ENCODE measurements at places on chromosomes 5 and 9.

GRCh38 chr9:14228602-14229001 lies 85.3 kb downstream of the NFIB start:
- DNase-seq, result no peak

GRCh38 chr5:162372256-162372655 lies 304.7 kb downstream of the GABRG2 start:
- DNase-seq, result no peak

DNA sequence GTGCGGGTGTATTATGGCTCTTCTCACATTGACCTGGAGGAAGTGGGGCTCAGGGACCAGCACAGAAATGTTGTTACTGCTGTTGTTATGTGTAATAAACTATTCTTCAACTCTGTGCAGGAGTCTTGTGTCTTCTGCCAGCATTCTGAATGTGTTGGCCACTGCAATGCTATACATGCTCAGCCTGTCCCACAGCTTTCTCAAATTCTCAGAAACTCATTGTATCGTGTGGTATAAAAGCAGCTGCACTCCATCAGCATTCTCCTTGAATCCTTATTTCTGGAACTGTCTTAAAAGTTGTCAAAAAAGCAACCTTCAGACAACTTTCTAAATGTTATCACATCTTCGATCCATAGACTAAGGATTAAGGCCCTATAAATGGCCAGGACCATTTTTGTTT lies 72.0 kb downstream of the ZNF474 start:
- DNase-seq, result no peak

- DNase-seq, result no peak
These were observed 68.8 kb downstream of the ANKRD55 start for GRCh38 chr5:56164376-56164775.

DNA sequence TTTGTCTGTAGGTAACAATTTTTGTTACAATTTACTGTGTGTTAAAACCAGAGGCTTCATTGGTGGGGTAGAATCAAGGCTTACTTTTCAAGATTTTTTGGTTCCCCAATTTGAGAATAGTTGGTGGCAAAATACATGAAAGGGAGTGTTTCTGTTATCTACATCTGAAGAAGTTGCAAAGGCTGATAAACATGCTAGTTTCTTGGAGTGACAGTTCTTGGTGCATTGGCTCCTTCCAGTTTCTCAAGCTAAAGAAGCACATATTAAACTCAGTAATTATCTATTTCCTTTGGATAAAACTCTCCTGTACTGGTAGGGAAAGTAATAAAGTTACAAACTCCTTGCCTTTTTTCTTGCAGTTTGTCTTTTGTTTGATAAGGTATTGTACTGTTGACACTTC lies 5.9 kb downstream of the MACIR start:
- no peak for DNase-seq

GRCh38 chr9:87479801-87480201 lies 17.9 kb upstream of the DAPK1 start:
- no peak for DNase-seq

DNA sequence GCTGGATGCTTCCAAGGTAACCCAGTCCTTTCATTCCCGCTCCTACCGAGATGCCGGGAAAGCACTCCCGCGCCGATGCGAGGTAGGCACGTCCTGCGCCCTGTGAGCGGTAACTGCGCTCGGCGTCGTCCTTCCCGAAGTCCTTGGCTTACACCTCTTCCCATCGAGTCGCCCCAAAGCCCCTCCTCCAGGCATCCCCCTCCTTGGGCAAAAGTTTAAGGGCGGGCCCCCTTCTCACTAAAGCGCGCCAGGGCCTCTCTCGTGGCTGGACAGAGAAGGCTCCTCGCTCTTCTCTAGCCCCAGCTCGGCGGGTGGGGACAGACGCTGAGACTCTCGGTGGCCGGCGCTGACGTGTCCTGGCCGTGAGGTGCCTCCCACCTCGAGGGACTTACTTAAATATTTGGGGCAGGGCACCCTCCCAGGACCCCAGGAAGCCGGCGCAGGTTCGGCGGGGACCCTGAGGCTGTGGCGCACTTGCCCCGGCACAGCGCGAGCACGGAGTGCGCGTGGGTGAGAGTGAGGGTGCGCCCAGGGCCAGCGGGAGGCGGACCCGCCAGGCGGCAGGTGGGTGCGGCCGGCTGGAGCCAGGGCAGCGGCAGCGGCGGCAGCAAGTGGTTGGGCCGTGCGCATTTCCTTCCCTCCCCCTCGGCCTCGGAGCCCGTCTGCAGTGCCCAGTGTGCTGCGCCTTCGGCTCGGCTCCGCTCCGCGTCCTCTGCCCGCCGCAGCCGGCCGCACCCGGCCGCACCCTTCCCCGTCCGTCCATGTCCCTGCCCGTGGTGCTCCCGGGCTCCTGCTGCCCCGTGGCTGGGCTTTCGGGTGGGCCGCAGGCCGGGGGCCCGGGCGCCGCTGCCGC lies at the start of gene ENTREP1:
Gene ENTREP1 (plus strand): TSS at position 667 of the 853 bp plus-strand sequence. CDS start 95 bp downstream, at position 762.
- no peak for DNase-seq

DNA sequence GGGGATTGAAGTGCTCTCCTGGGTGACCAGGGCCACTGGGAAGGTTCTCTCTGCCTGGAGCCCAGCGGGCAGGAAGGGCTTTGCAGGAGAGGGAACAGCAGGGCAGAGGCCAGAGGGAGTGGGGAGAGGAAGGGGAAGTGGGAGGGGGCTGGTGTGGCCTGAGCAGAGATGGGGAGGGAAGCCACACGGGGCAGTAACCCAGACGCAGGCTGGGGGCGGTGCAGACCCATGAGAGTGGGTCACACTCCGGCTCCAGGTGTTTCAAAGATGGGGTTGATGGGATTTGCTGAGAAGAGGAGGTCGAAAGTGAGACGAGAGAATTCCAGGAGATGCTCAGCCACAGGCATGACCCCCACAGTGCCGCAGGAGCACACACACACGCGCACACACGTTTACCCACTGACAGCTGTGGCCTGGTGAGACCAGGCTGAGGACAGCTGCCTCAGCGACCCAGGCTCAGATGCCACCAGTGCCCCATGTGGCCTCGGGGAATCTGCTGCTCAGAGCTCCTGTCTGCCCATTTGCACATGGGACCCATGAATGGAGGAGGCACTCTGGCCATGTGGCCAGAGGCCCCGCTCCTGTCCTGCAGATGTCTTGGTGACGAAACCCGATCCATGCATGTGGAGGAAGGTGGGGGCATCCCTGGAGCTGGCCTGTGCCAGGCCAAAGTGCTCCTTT lies 32.7 kb upstream of the FCN2 start:
- DNase-seq, result no peak

GRCh38 chr9:87390361-87390760 lies 107.3 kb upstream of the DAPK1 start:
- DNase-seq, result no peak

DNA sequence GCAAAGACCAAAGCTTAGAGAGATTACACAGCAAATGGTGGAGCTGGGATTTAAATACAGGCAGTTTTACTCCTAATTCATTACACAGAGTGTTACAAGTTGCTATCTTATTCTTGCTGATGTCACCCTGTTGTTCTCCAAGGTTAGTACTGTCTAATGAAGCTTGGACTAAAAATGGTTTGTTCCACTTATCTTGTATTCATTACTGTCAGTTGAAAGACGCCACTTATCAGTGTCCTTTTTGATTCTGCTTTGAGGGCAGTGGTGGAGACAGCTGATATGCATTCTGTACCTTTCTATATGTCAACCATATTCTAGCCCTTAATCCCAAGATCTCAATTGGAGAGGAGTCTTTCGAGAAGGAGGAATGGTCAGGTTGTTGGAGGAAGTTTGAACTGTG lies 14.0 kb upstream of the DENND4C start:
- no peak for DNase-seq

- DNase-seq, result no peak
These were observed 9.9 kb downstream of the CAMK4 start for GRCh38 chr5:111234125-111234524.

DNA sequence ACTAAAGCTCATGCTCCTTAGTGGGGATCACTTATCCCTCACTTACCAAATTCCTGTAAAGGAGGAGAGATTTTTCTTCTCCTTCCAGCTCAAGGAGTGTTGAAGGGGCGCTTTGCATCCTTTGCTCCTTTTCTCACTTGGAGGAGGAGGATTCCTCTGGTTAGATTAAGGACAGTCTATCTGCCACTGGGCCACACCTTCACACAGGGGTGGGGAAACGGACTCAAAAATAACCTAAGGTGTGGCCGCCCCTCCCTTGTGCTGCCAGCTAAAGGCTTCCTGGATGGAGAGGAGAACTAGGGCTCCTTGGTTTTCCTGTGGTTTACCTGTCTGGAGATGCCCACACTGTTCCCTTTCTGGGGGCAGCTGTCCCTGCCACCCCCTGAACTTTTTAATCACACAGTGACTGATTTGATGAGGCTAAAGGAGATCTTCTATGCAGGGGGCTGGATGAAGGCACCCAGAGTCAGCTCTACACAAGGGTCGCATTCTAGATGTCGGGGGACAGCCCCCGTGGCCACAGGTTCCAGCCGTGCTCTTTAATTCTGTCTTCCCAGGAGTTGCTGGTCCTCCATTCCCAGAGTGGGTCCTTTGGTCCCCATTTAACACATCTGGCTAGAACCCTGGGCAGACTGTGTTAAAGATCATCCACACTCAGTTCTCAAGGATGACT lies 14.4 kb downstream of the GLRX start:
- no peak for DNase-seq

DNA sequence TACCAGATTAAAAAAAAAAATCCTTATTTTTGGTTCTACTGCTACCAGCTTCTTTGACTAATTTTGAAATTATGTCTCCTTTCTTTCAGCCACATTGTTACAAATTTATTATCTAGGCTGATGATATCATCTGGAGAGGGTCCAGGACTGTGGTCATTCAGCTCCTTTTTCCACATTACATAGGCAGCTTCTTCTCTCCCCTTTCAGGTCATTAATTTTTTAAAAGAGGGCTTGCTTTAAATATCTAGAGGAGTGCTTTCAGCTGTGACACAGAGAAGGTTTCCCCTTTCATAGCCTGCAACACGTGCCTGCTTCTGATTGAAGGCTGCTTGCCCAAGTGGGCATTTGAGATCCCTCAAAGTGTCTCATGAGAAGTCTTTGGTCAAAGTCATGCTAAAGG lies 155.7 kb upstream of the PAPPA start:
- no peak for DNase-seq

DNA sequence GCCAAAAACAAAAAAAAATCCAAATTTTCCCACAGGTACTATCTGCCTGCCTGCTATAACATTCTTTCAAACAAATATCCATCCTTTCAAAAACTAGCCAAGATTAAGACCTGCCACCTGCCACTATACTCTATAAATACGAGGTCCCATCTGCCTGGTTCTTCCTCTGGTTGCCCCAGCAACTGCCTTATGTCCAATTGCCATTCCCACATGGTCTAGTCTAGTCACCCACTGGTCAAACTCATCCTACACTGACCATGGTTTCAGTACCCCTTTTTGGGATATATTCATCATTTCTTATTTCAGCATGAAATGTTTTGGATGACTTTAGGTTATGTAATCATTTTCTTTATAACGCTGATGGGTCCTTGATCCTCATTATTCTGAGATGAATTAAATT lies 95.1 kb upstream of the CCNG1 start:
- no peak for DNase-seq

- no peak for DNase-seq
These were observed 48.0 kb downstream of the IPO11 start for GRCh38 chr5:62460578-62460983.

GRCh38 chr9:73348471-73348870 lies 196.8 kb downstream of the ANXA1 start:
- DNase-seq, result no peak

DNA sequence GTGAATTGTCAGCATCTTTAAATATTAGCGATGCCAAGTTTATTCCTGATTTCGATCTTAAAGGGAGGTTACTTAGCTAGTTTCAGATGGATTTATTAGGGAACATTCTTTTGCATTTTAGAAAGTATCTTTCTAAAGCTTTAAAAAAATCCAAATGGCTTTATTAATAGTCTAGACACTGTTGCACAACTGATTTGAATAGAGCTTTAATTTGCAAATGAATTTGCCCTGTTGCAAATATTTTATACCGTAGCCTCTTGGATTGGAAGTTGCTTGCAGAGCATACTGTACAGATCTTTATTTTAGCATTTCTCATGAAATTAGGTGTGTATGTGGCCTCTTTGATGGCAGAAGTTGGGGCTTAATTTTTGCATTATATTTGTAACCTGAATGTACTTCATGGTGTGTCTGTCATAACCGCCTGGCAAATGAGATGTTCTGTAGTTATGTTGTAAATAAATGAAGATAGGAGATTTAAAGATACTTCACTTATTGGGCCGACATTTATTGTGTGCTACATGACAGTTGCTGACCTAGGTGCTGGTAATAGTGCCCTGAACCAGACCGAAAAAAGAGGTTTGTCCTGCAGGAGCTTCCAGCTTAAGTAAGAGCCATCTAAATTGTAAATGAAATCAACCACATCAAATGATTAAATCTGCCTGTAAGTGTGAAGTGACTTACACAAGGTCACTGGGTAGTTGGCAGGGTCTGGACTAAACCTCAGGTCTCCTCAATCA lies 1.8 kb downstream of the TCERG1 start:
- no peak for DNase-seq

GRCh38 chr9:100111235-100111634 lies 12.2 kb downstream of the INVS start:
- DNase-seq, result no peak

GRCh38 chr9:136017289-136018190 lies 56.4 kb upstream of the UBAC1 start:
- no peak for DNase-seq

GRCh38 chr9:137672907-137673791 lies 54.3 kb downstream of the EHMT1 start:
- DNase-seq, result no peak

DNA sequence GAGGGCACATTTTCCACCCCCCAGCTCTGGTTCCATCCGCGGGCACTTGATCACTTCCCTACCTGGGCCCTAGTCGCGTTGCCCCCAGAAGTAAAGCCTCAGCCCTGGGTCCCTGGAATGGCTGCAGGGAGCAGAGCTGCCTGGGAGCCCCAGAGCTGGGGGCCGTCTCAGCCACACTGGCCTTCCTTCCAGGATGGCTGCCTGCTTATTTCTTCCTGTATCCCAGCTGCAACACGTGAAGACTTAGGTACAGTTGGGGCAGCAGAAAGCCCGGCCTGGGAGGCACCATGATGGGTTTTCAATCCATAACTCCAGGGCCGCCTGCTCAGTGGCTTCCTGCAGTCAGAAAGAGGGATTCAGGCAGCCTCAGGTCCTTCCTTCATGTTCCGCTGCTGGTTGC lies 232.3 kb downstream of the IRX2 start:
- DNase-seq, result no peak

DNA sequence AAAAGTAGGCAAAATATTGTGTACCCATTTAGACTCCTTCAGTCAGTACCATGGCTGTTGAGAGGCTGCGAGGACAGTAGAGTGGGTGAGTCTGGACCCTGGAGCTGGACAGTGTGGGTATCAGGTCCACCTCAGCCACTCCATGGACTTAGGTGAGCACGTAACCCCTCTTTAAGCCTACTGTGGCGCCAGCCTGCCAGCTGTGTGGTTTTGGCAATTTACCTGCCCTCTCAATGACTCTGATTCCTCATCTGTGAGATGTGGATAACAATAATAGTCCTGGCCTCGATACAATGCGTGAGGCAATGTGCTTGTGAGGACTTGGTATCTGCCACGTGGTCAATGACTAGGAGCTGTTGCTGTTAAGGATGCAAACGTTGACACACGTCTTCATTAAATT lies 17.9 kb downstream of the SLC1A3 start:
- DNase-seq, result no peak
